ENCODE measurements at places on chromosomes 7 and 10.

DNA sequence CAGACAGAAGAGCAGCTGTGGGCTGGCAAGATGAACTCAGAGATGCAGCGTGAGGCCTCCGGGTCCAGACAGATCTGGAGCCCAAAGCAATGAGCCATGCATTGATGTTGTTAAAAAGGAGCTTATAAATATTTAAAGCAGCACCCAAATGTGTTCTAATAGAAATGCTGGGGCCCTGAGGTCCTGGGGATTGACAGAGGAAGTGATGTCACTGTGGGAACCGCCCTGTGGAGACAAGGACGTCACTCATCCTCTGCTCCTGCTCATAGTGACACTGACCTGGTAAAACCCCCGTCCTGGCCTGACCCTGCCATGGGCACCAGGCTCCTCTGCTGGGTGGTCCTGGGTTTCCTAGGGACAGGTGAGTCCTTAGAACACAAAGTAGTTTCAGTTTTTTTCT, 197.0 kb upstream of the PRSS58 start:
- no peak for DNase-seq

GRCh38 chr7:24501443-24502134, 71.7 kb upstream of the PALS2 start:
- no peak for DNase-seq

DNA sequence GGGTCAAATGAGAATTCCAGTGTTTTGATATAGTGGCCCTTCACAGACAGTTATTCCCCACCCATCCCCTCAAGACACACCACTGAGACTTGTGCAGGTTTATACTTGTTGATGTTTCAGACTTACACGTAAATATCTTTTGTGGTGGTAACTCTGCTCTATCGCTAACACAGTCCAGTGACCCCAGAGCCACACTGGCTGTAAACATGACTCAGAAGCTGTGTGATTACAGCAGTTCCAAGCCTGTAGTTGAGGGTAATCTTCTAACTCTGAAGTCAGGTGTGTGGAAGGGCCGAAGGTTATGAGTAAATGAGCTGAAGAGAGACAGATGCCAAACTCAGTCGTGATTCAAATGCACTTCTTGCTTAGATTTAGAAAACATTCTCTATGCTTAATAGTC, 19.4 kb downstream of the NOBOX start:
- DNase-seq = no peak

DNA sequence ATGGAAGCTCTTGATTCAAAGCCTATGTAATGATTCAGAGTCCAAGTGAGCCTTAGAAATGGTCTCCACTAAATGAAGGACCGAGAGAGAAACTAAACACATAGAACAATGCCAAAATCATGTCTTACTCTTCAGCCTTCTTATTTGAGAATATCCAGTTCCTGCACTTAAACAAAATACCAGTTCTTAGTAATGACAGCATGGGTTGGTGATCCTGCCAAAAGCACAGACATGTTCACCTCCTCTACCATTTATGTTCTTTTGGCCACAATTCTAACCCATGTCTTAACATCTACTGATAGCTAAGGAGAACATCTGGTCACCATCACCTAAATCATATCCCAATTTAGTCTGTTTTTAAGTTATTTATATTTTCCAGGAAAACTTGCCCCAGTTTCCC, 239.6 kb upstream of the PTN start:
- DNase-seq = no peak

DNA sequence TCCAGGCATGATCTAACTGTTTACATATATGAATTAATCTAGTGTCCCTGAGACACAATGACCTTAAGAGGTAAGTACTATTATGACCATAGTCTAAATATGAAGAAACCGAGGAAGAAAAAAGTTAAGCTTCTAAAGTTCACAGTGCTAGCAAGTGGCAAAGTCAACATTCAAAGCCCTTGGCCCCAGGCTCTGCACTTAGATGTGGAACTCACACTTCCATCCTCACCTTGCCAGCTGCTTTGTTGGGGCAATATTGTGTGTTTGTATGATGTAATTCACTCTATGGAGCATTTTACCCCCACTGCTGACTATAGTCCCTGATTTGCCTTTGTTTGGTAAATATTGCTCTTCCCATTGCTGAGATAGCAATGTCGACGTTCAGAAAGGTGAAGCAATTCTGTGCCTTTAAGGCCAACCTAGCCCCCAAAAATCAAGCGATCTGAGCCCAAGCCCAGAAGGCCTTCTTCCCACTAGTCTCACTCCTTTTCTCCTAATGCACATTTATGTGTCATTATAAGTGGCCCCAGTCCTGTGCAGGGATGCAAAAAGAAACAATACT, 487.6 kb upstream of the ZMIZ1 start:
- no peak for DNase-seq

DNA sequence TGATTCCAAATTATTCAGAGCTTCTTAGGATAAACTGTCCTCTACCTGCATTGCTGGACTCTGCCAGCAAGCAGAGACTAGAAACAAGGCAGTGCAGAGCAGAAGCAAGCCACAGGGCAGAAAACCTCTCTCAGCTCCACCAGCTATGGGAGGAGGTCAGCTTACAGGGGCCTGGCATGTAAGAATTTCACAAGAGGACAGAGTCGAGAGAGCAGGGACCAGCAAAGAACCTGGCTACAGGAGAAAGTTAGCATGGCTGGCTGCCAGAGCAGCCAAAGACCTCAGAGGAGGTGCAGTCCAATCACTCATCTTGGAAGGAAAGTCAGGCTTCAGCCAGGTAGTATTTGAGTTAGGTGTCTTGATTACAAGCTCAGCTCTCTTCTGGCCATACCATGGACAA, 62.9 kb downstream of the ENO4 start:
- DNase-seq = no peak

GRCh38 chr10:78137147-78137546, 103.5 kb downstream of the RPS24 start:
- no peak for DNase-seq

DNA sequence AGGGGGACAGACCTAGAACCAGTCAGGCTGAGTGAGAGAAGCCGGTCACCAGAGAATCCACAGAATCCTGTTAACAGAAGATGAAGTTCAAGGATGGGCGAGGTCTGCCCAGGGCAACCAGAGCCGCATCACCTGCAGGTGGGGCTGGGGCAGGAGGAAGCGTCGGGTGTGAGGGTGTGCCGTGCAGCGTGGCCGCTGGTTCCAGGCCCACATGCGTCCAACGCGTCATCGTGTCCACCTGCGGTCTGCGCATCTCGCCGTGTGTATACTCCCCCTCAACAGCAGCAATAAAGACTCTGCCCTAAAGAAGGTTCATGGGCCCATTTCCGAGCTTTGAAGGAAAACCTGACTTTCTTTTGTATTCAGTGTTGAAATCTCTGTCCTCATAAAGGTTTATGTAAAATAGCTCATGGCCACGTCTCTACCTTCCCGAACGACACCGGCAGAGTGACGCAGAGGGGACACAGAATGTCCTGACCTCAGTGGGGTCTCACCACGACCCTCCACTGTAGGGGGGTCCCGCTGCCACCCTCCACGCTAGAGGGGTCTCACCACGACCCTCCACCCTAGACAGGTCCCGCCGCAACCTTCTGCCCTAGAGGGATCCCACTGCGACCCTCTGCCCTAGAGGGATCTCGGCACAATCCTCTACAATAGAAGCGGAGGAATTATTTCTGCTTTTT, 446.9 kb downstream of the PTPRN2 start:
- no peak for DNase-seq

DNA sequence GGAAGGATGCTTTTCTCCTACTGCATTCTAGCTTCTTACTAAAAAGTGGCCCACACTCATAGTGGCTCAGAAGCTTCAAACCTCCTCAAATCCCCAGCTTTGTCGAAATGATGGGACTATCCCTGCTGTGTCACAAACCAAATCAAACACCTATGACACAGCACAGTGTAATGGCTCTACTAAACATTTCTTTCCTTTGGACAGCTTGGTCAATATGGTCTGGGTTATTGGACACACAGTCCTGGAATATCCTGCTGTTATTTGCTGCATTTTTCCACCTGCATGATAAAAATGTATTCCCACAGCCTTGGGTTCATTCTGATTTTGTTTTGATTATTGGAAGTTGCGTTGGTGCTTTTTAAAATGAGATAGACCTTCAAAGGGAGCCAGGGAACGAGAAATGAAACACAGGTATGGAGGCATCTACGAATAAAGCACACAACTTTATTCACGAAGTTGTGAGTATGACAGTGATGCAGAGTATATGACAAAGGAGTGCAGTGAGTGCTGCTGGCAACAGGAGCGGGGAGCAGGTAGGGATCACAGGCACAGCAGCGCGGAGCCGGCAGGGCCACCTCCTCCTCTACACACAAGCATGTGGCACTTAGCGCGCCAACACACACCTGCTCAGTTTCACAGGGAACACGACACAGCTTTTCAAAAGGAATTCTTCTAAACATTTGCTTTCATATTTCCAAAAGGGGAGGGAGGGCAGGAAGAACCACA, 26.5 kb upstream of the AFAP1L2 start:
- DNase-seq = no peak

DNA sequence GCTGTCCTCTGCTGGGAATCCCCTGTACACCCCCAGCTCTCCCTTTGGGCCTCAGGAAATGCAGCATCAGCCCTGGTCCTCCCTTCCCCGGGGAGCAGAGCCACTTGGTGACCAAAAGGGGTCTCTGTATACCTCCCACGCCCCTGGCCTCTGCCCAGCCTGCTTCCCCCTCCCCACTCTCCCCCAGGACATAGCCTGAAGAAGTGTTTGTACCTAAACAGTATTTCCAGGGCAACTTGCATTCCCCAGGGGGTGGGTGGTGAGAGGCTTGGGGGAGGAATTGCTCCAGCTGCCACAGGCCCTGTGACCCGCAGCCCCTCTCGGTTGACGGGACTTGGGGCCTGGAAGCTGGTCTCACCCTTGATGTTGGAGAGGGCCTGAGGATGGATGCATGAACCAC, 39.3 kb downstream of the TMEM270 start:
- DNase-seq = no peak

DNA sequence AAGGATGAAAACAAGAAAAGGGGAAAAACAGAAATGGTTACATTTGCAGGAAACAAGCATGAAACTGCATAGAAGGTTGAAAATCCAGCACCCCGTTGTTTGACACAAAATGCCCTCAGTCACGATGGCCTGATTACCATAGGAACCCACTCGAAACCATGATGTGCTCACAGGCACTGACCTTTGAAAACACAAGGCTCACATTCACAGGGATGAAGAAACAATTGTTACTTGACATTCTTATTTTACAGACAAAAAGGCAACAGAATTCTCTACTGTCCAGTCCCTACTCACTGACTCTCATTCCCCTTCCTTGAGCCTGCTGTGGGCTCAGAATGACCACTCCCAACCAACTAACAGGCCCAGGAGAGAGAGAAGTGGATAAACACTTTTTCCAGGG, 131.4 kb upstream of the PDLIM1 start:
- no peak for DNase-seq

- no peak for DNase-seq
Observed at GRCh38 chr7:116702046-116702785, 30.2 kb downstream of the MET start.

GRCh38 chr7:83476511-83477050, 172.4 kb downstream of the SEMA3E start:
- DNase-seq = no peak

DNA sequence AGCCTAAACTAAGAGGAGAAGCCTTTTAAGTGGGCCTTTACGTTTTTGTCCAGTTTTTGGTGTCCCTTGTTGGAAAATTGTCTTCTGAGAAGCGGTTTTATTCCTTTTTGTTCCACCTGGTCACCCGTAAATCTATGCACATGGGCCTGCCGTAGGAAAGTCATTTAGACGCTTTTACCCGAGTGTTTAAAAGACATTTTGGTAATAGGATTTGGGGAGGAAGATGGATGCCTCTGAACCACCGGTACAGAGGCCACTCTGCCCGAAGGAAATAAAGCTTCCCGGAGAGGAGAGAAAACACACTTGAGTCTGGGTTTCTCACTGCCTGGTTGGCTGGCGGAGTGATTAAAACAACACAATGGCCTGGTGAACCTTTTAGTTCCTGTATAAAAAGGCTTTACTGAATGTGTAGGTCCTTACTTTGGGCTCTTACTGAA, 760 bp downstream of the THNSL1 start:
- no peak for DNase-seq

DNA sequence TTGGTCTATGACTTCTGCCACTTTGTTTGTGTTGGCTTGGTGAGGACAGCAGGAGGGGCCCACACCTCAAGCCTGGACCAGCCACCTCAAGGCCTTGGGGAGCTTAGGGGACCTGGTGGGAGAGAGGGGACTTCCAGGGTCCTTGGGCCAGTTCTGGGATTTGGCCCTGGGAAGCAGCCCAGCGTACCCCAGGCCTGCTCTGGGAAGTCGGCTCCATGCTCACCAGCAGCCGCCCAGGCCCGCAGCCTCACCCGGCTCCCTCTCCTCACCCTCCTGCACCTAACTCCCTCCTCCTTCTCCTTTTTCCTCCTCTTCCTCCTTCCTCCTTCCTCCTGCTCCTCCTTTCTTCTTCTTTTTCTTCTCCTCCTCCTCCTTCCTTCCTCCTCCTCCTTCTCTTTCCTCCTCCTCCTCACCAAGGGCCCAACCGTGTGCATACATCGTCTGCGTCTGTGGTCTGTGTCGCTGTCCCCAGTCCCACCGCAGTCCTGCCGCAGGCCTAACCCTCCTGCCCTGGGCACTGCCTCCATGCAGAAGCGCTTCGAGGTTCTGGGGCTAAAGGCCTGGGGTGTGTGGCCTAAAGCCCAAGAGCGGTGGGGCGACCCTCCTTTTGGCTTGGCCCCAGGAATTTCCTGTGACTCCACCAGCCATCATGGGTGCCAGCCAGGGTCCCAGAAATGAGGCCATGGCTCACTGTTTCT, 5.3 kb downstream of the EN2 start:
- no peak for DNase-seq

GRCh38 chr10:97083228-97083829, 102.4 kb downstream of the SLIT1 start:
- DNase-seq = no peak

DNA sequence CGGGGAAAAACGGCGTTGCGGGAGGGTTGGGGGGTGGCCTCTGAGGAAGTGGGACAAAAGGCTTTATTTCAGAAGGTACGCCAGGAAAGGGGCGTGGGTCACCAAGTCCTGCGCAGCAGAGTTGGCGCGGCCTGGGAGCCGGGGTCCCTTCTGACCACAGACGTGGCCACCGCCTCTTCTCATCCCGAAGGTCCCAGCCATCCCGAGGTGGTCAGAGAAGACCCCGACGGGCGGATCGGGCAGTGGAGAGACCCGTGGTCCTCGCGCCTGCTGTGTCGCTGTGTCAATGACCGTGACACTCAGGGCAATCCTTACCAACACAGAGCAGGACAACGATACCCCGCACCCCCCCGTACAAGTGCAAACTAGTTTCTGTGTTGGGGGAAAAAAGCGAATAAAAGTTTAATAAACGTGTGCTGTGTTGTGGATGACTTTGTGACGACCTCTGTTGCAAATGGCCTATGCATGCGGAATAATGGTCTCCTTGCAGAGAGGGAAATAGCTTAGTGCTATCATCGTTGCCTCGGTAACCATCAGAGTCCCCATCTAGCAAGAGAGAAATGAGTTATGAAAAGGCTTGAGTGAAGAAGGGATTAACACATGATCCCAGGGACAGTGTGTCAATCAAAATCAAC, 19.4 kb upstream of the GATA3 start:
- peak; percentile 23 for DNase-seq

- DNase-seq = no peak
Observed at GRCh38 chr10:79014796-79015195, 54.0 kb upstream of the ZMIZ1 start.

GRCh38 chr7:149310113-149310836, 48.3 kb downstream of the ZNF783 start:
- DNase-seq = peak; percentile 45
